ENCODE measurements at places on chromosomes 7 and 10. TPM values are rescaled to one million over a fixed set of nuclear protein-coding genes. Genes with fewer than 3 reads are reported as not detected.

Gene UCMA
- not detected for total RNA-seq

DNA sequence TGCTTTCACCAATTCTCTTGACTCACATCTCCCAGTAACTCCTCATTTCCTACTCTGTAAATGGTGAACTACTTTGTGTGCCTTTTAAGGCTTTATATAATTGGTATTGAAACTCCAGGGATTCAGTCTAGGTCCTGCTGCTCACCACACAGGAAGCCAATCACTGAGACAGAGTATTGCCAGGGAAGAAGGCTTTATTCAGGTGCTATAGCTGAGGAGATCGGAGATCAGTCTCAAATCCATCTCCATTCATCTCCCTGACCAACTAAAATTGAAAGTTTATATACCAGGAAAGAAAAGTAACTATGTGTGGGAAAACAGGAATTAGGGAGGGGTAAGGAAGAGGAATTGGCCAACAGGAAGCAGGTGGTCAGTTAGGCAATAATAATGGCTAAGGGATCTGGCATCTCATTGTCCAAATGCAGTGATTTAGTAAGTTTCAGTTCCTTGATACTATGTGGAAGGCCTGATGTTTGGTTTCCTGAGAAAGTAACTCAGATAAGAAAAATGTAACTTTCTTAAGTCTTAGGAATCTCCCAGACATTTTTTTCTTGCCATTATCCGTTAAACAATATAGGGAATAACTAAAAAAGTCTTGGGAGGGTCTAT is 10.2 kb upstream of the SDHAF3 start:
- no peak for ATAC-seq

DNA sequence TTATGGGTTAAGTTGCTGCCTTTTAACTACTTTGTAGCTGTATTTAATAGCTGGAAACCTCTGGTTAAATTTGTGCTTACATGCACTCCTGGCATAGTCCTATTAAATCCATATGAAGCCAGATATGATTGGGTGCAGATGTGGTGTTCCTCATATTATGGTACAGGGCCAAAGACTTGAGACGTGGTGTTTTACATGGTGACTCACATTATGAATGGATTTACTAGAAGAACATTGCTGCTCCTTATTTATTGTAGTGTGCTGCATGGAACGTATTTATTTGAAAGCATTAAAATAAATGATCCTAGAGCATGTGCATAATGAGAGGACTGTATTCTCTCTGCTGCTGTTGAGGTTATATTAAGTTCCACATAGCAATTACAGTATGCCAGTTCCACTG is 224.1 kb downstream of the SLC25A13 start:
- ATAC-seq, result no peak

GRCh38 chr7:99004781-99005500 is 126.6 kb downstream of the TRRAP start:
- ATAC-seq, result no peak

Measured in gastroesophageal sphincter (tissue), 4 donors.